Left cardiac atrium (tissue), 4 donors: ENCODE measurements at places on chromosomes 1 and 21.
A peak's percentile ranks its signal among the peaks of the same experiment; 100 is the strongest.

DNA sequence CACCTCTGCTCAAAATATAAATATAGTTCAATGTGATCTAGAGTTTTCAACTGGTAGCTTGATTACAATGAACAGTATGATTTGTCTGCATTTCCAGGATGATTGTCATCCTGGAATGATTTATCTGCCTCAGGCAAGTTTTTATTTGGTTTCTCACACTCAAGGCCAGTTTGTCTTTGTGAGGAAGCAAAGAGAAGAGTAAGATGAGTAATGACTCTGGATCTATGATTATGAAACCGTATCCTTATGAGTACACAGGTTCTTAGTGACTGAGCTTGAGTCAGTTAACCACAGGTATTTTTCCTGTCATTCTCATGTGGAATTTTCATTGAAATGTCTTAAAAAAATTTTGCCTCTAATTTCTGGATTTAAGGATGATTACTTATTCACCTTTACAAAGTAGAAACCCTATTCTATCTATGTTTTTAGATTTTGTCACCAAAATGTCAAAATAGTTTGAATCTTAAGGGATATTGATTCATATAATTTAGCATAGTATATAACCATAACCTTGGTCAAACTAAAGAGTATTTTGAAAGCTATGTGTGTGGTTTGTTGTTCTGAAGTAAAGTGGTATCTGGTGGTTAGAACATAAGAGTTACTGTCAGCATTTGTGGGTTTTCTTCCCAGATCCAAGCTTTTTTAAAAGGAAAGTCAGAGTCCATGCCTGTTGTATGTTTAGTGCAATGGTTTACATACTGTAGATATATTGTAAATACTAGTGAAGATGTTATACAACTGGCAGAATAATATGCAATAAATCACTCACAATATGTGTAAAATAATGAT, 145.0 kb downstream of the RASAL2 start:
- no peak for DNase-seq

DNA sequence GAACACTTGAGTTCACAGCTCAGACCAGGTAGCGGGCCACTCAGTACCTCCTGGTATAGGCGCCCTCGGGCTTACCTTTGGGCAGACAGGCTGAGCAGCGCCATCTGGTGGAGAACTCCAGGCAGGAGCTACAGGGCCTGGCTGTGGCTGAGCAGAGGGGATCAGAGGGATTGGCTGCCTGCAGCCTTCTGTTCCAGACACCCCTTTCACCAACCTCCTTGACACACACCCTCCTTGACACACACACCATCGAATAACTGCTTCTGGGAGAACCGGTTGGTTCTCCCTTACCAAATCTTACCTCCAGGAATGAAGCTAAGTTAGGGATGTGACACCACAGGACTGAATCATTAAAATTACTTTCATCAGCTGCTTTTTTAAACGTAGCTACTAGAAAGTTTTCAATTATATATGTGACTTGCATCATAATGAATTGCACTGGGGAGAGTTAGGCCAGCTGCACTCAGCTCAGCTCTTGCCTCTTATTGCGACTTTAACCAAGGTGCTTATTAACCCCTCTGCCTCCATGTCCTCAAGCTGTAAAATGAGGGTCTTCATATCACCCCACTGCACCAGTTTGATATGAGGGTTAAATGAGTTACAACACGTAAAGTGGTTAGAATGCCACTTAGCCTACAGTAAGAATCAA, 6.6 kb downstream of the LIN28A start:
- DNase-seq, result peak; percentile 73

- DNase-seq, result no peak
Observed at GRCh38 chr1:57752843-57753242, 329.0 kb upstream of the DAB1 start.

GRCh38 chr21:38714039-38714817, 91.5 kb upstream of the ETS2 start:
- no peak for DNase-seq

DNA sequence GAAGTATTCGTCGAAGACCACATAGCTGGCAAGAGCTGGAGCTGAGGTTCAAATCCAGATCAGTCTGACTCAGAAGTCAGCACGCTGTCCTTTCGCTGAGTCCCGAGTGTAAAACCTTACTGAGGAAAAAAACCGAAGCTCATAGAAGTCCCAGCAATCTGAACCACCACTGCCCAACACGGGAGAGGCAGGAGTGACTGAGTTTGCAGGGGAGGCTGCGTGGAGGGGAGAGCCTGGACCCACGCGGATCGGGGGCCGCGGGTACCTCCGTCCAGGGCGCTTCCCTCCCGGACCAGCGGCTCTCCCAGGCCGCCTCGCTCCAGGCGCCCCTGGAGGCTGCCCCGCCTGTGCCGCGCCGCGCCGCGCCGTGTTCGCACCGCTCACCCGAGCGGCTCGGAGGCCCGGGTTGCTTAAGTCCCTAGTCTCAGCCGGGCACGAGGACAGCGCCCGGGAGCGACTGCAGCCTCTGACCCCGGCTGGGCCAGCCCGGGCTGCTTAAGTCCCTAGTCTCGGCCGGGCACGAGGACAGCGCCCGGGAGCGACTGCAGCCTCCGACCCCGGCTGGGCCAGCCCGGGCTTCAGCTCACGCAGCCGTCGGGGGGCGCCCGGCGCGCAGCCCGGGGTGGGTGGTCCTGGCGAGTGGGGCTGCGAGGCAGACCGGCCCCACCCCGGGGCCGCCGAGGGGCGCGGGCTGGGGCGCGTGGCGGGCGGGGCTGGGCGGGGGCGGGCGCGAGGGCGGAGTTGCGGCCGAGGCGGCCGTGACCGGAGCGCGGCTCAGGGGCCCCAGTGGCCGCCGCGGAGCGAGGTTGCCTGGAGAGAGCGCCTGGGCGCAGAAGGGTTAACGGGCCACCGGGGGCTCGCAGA, at the start of gene ADAMTSL4:
Gene ADAMTSL4, plus strand, starts transcription at position 777 of the 864 bp plus-strand sequence. CDS start 2,881 bp downstream, outside the sequence.
- no peak for DNase-seq

DNA sequence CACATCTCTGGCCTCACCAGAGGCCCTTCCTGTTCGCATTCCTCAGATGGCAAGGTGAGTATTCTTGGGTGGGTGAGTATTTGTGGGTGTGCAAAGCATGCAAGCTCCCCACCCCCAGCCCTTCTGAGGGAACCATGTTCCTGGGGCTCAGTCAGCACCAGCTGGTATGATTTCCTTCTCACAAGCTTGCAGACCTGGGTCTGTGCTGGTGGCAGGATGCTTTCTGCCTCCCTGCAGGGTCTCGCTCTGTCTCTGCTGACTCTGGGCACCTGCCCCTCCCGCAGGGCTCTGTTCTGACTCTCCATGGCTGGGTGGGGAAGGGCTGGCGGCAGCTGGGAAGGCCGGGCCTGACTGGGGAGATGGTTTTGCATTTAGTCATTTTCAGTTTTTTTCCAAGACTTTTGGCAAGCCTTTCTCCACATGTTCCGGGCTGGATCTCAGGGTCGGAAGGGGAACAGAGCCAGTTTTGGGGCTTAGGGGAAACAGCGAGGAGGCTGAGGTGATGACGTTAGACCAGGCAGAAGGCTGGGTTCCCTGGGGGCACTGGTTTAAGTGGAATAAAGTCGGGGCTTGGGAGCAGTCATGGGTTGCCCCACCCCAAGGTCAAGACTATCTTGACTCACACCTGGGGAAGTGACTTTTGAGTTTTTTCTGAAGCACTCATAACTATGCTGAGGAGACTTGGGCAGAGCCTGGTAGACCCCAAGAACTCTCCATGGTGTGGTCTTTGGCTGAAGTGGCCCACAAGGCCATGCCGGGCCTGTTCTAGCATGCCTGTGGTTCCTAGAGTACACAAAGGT, 6.2 kb downstream of the RASSF5 start:
- peak; percentile 79 for DNase-seq

DNA sequence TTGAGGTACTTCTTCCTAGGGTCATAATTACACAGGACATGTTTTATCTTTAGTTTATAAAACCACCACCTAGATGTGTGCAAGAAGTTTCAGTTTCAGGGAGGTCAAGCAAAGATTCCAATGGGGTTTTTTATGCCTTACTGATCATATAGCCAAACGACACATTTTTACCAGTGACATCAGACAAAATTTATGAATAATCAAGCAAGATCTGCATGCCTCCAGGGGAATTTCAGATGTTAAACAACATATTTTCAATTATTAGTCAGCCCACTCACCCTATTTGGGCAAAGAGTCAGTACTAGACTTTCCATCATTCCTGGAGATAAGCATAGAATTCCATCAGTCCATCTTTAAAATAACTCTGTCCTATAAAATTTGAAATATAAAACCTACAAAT, 867.4 kb downstream of the KCNT2 start:
- DNase-seq, result no peak

- DNase-seq, result no peak
Observed at GRCh38 chr1:242764161-242764560, 239.7 kb upstream of the PLD5 start.

- no peak for DNase-seq
Observed at GRCh38 chr1:29346576-29346975, 110.3 kb downstream of the PTPRU start.

DNA sequence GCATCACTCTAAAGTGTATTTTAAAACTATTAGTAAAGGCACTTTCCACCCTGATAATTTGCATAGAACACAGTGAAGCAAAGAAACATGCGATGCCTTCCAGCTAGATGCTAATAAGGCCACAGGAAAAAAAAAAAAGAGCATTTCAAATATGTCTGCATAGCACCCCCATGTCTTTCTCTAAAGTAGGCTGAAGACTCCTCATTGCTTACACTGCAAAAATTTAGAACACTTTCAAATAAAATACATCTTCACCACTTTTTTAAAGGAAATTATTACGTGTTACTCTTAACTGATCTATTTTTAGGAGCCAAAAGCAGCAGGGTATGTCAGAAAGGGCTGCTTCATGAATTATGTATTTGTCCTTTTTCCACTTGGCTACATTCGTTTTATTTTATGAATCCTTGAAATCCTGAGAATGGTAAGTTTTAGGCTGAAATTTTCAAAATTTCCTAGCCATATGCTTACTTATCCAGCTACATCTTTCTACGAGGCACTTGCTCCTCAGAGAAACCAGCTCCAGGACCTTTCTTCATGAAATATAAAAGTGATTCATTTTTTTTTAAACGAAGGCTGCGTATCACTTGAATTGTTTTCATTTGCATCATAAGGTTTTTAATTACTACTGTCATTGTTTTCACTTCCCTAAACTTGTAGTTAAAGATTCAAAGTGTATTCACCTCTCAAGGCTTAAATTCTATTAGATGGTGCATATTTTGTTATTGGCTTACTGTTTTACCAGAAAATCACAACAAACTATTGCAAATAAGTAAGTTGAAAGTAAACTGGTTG, 513.0 kb downstream of the PTPRC start:
- no peak for DNase-seq

GRCh38 chr1:116679828-116680628, 12.5 kb upstream of the IGSF3 start:
- DNase-seq, result no peak

DNA sequence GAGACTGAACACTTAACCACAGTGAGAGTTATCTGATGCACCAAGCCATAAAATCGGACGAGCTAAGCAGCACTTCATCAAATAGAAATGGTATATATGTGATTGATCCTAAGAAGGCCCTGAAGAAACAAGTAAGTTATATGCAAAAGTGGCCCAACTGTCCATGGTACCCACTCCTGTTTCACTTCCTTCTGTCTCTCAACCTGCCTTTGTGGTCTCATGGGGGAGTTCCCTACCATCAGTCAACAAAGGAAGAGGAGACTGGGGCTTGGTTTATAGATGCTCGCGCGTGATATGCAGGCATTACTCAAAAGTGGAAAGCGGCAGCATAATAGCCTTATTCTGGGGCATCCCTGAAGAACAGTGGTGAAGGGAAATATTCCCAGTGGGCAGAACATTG, 543.9 kb upstream of the ADGRL4 start:
- DNase-seq, result no peak

DNA sequence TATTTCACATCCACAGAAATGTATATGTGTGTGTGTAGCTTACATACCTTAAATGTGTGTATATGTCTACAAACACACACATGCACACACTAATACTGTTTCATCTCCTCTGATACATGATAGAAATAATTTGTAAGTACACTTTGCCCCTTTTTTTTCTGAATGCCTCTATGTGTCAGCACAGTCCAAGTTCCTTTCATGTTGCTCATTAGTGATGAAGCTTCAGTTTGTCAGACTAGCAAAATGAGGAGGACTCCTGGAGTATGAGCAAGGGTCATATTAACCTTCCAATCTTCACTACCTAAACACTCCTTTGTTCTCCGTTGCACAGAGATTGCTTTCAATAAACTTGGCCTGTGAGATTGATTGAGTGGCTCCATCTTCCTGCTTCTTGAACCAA, 935.4 kb downstream of the MRPL39 start:
- no peak for DNase-seq

GRCh38 chr1:206887701-206888100, 9.5 kb upstream of the IL24 start:
- DNase-seq, result no peak

- DNase-seq, result no peak
Observed at GRCh38 chr1:219710529-219711194, 97.8 kb upstream of the ZC3H11B start.

- DNase-seq, result no peak
Observed at GRCh38 chr1:92882819-92883218, 51.0 kb downstream of the RPL5 start.

- no peak for DNase-seq
Observed at GRCh38 chr1:65458730-65459396, 38.4 kb downstream of the LEPR start.

DNA sequence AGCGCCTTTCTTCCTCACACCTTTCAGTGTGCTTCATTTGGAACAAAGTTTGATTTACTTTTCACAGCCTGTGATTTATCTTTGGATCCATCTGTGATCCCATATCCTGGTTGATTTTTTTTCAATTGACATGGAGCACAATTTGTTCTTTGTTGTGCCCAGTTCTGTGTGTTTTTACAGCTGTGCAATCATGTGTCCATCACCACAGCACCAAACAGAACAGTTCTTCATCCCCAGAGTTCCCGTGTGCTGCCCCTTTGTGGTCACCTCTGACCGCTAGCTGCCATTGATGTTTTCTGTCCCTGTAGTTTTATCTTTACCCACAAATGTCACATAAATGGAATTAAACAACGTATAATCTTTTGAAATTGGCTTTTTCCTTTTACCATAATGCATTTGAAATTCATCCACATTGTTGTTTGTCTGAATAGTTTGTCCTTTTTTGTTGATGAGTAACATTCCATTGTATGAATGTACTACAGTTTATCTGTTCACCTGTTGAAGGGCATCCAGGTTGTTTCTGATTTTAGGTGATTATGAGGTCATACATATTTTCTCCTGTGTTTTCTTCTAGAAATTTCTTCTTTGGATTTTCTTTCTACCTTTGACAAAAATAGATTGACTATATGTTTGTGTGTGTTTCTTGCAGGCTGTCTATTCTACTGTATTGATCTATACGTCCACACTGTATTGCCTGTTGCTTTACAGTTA, 17.4 kb downstream of the MIGA1 start:
- DNase-seq, result no peak

GRCh38 chr1:233368106-233368788, 40.7 kb downstream of the MAP3K21 start:
- no peak for DNase-seq

- DNase-seq, result no peak
Observed at GRCh38 chr1:25356848-25357247, 18.7 kb downstream of the TMEM50A start.

DNA sequence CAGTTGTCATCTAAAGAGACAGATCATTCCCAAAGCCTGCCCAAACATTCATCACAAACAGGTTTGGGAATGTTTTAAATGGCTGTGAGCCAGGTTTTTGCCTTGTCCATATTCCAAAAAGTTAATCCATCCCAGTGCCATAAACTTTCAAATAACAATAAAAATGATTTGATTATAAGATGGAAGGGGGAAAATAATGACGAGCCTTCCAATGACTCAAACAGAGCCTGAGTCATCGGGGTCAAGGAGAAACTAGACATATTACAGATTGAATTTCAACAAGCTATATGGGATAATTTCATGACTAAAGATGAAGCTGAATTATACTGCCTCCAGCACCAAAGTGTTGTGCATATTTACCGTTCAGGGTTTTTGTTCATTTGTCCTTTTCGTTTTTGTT, 195.8 kb upstream of the PKN2 start:
- DNase-seq, result no peak
